KBM-7 (cell line): ENCODE measurements at places on chromosomes 1 and 21.

- DNase-seq: no peak
Measured at GRCh38 chr1:36393686-36394085, 4.0 kb downstream of the LSM10 start.

DNA sequence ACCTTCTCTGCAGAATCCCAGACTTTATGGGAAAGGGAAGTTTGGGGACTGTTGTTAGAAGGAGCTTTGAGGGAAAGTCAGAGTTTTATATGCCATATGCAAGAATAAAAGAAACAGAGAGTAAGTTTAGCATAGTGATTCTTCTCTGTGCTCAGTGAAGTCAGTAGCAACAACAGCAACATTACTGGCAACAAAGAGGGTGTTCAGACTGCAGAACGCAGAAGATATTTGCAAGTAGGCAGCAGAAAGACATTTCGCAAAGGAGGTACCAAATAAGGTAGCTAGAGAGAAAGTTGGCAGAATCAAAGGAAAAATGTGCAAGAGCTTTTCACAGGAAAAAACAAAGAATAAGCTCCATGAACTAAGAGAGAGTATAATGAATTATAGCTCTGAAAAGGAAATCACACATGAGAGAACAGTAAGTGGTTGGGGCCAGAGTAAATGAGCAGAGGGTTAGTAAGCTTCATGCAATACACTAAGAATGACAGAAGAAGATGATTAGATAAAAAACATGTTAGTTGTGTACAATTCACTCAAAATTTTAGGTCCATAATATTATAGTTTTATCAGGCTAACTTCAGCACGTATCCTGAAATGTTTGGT lies 98.1 kb downstream of the NEGR1 start:
- DNase-seq: no peak

- DNase-seq: no peak
Measured at GRCh38 chr1:210655511-210655910, 326.8 kb downstream of the HHAT start.

GRCh38 chr1:158177700-158178450 lies 2.8 kb upstream of the CD1D start:
- no peak for DNase-seq

- DNase-seq: no peak
Measured at GRCh38 chr1:34753163-34753562, 1.7 kb upstream of the GJB5 start.

- no peak for DNase-seq
Measured at GRCh38 chr1:51442616-51443015, 76.5 kb downstream of the EPS15 start.

DNA sequence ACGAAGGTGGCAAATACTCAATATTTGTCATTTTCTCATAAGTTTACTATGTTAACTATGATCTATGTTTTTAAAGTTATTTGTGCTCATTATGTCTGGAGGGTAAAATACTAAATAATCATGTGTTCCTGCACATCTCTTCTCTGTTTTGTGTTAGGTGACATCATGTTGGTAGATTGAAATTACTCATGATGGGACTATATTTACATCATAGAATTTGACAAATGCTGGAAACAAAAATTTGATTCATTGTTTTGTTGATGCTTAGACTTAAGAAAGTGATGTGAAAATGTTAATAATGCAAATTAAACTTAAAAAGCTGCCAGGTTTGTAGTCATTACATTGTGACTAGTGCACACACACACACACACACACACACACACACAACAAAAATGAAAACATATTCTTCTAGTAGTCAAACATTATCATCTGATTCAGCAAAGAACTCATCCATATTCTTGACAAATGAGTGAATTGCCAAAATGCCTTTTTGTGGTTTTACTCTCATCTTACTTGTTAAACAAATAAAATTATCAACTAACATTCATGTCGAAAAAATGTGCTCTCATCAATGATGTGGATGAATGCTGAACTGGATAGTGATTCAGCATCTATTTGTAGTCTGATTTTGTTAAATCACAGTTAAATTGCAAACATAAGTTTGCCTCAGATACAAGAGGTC lies 870.7 kb downstream of the BRINP3 start:
- DNase-seq: no peak

GRCh38 chr1:112059679-112060078 lies 70.2 kb upstream of the KCND3 start:
- no peak for DNase-seq
